M059J (cell line): ENCODE measurements at places on chromosomes 5 and 9. TPM values are rescaled to one million over a fixed set of nuclear protein-coding genes. Genes with fewer than 3 reads are reported as not detected.
A peak's percentile ranks its signal among the peaks of the same experiment; 100 is the strongest.

DNA sequence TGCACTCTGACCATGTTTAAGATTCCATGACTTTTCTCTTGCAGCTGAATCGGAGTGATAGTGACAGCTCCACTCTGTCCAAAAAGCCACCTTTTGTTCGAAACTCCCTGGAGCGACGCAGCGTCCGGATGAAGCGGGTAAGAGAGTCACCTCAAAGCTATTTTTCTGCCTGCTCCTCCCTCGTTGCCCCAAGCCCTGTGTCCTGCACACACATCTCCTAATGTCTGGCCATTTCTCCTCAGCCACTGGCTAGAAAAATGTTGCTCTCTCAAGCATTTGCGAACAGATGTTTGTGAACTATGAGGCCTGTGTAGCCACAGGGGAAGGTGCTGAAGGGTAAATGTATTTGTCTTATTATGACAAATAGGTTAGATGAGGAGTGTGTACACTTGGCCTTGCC, 25.7 kb upstream of the RARS1 start:
- DNase-seq, result no peak

DNA sequence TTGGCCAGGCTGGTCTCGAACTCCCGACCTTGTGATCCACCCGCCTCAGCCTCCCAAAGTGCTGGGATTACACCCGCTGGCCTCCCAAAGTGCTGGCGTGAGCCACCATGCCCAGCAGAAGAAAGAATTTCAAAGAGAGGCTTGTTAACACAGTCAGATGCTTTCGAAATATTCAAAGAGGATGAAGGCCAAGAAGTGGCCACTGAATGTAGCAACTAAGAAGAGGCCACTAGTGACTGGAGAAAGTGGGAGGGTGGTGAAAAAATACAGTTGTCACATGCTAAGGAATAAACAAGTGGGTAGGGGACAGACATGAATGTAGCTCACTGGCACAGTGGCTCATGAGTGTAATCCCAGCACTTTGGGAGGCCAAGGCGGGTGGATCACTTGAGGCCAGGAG, 13.0 kb upstream of the TPM2 start:
- DNase-seq, result no peak

DNA sequence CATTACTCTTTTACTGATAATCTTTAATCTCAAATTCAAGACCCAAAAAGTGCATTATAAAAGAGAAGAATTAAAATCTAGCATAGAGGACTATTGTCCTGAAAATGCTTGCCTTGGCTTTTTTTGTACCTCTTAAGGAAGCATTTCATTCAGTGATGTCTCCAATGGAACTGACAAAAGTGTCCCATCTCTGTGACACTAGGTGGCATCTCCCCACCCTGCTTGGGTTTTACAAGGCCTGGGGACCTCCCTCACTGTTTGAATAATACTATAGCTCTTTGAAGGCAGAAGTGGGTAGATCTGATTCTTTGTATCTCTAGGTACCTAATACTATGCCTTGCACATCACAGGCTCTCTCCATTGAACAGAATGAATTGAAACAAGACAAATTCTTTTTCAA, 180.6 kb downstream of the EPB41L4A start:
- DNase-seq, result no peak

- no peak for DNase-seq
Measured at GRCh38 chr9:101022704-101023103, 5.8 kb upstream of the PLPPR1 start.

- peak; percentile 100 for DNase-seq
Measured at GRCh38 chr5:93078082-93079038, 502.7 kb downstream of the NR2F1-AS1 start.

DNA sequence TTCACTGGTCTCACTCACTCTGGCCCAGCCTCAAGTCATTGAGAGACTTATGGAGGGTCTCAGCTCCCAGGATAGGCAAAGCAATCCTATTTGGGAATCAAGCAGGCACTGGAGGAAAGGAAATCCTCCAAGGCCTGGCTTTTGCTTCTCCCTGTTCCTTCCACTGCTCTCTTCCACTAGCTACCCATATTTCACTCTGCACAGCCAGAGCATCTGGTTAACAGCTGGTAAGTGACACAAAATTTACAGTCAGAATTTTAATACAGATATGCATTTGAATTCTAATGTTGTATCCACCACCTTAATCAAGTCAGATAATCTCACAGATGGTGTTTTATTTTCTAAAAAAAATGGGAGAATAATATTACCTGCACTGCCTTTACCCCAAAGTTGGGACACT, 868 bp upstream of the C1QTNF2 start:
- DNase-seq, result no peak

- no peak for DNase-seq
Measured at GRCh38 chr5:138160706-138161105, 17.7 kb downstream of the BRD8 start.

LCP2 gene
- 0.69 TPM in 1 of 2 replicates, not detected in the other for total RNA-seq
